ENCODE measurements at places on chromosomes 11 and 22.

- no peak for DNase-seq
These were observed 224.8 kb upstream of the RAG2 start for GRCh38 chr11:36822829-36823228.

DNA sequence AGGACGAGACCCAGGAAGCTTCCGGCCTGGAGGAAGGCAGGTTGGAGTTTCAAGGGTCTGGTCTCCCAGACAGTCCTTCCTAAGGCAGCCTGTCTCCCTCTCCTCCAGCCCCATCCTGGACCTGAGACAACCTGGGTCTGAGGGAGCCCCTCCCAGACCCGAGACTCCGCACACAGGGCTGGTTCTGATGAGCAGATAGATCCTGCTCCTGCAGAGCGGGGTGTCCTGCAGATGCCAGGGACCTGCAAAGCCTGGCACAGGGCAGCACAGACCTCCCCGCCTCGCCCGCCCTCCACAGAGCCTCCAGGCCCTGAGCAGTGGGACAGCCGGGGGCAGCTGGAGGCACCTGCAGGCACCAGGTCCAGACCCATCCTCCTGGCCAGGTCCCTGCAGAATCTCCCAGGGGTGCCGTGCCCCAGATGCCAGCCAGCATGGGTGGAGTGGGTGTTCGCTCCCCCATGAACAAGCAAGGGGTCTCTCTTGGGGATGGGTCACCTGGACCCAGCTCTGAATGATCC lies 7.8 kb downstream of the PIM3 start:
- peak; percentile 25 for DNase-seq

DNA sequence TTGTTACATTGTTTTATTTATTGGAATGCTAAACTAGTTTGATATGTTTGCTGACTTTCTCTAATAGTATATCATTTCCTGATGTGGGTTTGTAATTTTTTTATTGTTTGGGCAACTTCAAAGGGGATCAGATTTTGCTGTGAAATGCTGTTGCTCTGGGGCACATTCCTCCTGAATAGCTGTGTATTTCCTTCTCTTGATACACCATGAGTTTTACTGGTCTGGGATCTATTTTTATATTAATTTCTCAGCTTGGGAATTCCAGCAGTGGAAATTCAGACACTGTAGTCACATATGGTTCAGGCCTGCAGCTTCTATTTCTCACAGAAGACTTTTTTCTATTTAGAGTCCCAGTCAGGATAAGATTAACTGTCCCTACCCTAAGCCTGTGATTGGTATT lies 58.9 kb downstream of the RPUSD4 start:
- no peak for DNase-seq

DNA sequence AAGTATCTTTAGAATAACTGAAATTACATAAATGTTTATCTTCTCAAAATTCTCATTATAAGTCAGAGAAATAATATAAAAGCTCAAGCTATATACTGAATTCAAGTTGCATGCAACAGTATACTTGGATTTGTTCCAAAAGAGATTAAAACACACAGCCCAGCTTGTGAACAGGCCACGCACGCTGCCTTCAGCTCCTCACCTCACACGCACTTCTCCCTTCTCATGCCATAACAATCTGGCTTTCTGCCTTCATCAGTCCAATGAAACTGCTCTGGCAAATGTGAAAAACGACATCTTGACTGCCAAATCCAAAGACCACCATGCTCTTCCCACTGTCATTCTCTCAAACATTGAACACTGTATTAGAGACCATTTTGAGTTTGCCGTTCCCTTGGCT lies 22.1 kb downstream of the ATP6V1E1 start:
- DNase-seq: no peak

- no peak for DNase-seq
These were observed 1.2 kb downstream of the PHLDA2 start for GRCh38 chr11:2927851-2928604.
